ENCODE measurements at places on chromosomes 5 and 9.
A peak's percentile ranks its signal among the peaks of the same experiment; 100 is the strongest.

DNA sequence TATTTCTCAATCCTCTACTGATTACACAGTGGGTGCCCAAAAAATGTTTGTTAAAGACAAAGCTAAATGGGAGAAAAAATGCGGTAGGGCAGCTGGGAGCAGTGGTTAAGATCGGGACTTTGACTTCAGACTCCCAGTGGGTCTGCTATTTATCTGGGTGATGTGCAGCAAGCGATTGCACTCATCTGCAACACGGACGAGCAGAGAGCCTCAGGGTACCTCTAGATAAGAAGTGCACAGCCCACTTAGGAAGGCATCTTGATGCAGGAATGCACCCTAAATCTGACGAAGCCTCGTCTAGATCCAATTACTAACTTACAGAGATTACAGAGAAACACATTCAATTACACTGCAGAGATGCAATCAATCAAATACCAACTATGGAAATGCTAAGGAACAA, 4.0 kb downstream of the MAPK9 start:
- no peak for DNase-seq

DNA sequence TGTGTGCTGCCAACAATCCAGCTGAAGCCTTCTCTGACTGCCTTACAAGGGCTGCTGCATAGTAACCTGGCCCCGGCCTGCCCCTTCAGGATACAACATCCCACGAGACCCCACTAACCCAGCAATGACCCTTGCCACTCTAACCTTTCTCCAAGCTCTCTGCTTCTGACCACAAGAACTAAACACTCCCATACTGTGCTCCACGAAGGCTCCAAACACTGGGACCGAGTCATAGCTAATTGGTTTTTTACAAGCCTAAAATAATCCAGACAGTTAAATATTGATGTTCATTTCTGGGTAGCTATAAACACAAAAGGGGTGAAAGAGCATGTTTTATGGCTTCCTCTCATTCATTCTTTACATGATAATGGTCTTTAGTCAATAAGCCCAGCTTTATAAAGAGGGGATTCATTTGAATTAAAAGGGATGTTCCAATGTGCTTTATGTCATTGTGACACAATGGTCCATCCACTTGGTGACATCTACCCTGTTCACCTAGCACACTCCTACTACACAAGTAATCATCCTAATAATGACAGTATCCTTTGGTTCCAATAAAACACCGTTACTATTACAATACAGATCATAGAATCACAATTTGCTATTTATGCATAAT, 16.2 kb upstream of the TLE4 start:
- DNase-seq: no peak

- no peak for DNase-seq
Observed at GRCh38 chr9:19022206-19022605, 10.8 kb downstream of the SAXO1 start.

DNA sequence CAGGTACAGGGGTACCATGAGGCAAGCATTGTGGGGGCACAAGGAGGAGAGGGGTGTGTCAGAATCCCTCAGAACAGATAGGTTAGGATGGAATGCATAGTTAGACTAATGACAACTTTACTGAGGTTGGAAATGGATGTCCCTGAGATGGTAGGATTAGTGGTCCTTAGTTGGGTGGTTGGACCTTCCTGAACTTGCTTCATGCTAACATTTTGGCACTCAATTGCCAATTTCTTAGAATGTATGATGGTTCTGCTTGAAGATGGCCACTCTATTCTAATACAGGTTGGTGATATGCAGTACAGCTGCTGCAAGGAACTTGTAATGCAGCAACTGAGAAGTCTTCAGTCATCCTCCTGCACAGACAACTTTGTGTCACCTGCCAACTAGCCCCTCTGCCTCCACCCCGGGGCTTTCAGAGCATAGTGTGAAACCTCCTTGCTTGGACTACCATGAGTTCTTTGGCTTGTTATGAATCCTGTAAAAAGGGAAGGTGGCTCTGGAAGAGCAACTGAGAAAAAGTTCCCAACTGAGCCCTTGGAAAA, 5.4 kb downstream of the CCNI2 start:
- DNase-seq: no peak

DNA sequence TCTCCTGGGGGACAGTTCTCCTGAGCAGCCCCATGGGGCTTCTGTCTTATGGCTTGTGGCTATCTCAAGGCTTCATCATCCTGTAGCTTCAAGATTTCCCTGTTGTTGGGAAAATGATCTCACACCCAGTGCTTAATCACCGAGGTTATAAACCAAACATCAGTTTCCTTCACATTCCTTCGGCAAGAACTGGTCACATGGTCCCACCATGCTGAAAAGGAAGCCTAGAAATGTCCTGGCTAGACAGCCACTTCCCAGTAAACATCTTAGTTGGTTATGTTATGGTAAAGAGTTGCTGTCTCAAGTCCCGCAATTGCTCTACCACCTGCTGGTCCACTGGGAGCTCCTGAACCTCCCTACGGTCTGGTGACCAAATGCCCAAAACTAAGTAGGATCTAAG, 66.0 kb downstream of the RAB3C start:
- DNase-seq: no peak

DNA sequence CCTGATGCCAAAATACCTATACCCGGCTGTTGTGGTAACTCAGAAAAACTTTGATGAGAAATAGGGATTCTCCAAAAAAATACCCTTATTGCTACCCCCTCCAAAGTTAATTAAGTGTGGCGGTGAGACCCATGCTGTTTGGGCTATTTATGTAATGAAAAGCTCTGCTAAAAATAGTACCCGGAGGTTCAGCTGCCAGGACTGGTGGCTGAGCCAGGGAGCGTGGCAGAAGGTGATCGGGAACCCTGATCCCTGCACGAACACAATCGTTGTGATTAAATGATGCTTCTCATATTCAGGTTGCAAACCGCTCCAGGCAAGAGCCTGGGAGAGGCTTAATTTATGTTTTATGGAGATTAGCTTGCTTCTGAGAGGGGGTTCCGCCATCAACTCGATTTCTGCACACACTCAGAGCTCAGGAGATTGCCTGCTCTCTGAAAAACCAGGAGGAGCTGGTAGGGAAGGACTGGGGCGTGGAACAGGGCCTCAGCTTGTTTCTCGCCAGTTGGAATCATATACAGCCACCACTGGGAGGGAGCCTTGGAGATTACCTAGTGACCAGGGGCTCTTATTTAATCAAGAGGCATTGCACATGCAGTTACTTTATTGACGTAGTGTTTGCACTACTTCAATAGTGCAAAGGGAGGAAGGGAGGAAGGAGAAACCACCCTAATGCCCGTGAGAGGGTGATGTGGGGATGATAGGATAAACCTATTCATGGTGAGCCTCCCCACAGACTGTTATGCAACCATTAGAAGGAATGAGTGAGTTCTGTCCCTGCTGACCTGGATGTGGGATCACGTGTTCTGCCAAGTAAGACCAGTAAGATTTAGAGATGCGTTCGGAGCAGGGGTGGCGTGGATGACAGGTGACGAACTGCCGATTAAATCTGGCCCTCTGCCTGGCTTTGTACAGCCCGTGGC, 23.4 kb downstream of the HRH2 start:
- no peak for DNase-seq

DNA sequence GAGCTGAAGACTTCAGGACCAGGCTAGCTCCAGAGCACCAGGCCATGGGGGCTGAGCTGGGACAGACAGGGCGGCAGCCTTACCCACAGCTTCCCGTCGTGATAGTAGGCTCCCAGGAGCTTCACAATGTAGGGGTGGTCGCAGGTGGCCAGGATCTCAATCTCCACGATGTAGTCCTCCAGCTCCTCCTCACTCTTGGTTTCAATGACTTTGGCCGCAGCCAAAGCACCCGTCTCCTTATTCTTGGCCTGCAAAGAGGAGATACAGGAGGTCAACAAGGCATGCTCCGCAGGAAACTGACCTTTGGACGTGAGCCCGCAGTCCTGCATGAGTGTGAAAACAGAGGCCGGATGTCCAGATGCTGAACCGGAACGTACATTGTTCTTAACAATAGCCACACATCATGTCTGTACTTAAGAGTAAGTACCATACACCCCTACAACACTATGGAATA, 31.5 kb downstream of the STK10 start:
- no peak for DNase-seq

GRCh38 chr5:3605298-3606010, 9.8 kb downstream of the IRX1 start:
- DNase-seq: no peak

- DNase-seq: no peak
Observed at GRCh38 chr9:137316012-137316981, 14.2 kb upstream of the NRARP start.

- no peak for DNase-seq
Observed at GRCh38 chr9:94082956-94083355, 1.3 kb upstream of the PTPDC1 start.

GRCh38 chr9:104682642-104683041, 11.7 kb upstream of the OR13D1 start:
- peak; percentile 40 for DNase-seq

- DNase-seq: no peak
Observed at GRCh38 chr5:106423109-106423897, 1247.4 kb downstream of the EFNA5 start.

- peak; percentile 17 for DNase-seq
Observed at GRCh38 chr5:140591747-140592372, 27.2 kb downstream of the SLC35A4 start.

GRCh38 chr9:4508907-4509589, 18.8 kb downstream of the SLC1A1 start:
- no peak for DNase-seq

- no peak for DNase-seq
Observed at GRCh38 chr9:38687389-38687842, 32.5 kb downstream of the FAM240B start.

All from SW 1271 (cell line).